ENCODE measurements at places on chromosomes 16 and 17.
A peak's percentile ranks its signal among the peaks of the same experiment; 100 is the strongest.

- DNase-seq, result no peak
These were observed 63.3 kb upstream of the HSBP1 start for GRCh38 chr16:83744441-83744981.

DNA sequence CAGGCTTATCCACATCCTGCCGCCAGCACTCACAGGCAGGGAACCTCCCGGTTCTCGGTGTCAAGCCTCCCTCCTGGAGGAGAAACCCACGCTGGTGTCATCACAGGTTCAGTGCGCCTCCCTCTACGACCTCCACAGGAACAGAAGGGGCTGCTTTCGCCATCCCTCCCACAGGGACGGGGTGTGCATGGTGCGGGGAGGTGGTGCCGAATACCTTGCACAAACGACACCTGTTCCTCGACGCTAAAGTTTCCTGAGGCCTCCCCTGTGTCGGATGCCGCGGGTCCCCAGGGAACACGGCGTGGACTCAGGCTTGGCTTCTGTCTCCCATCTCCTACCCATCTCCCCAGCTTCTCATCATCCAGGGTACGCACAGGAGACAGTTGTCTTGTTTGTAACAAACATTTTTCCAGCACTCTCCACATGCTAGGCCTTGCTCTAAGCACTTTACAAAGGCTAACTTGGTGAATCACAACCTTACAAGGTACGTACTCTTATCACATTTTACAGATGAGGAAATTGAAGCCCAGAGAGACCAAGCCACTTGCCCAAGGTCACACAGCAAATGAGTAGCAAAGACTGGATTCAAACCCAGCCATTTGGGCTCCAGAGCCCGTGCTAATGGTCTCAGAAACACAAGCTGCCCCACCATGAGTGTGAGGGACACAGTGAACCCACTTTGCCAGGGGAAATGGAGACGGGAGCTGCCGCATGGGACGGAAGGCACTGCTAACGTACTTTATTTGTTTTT, 271.6 kb downstream of the C16orf95 start:
- DNase-seq, result peak; percentile 41

DNA sequence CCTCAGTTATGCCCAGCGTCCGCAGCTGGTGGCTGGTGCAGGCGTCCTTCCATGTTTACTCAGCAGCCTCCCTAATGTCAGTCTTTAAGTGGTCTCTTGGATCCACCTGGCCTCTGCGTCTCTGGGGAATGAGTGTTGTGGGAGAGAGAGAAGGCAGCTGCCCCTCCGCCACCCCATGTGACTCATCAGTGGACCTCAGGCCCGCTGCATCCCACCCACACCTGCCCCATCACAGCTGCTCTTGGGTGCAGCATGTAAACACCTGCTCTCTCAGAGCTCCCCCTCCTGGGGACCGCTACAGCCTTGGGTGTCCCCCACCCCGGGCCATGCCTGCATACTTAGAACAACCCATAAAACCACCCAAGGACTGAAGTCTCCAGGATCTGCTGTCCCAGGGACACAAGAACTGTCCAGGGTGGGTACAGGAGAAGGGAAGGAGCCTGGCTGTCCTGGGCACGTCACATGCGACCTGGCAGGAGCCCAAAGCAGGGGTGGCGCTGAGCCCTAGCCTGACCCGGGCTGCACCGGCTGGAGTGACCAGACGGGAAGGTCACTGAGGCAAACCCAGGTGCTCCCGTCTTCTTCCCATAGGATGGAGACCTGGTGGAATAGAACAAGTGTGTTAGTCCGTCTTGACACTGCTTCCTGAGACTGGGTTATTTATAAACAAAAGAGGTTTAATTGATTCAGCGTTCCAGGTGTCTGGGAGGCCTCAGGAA, 4.2 kb downstream of the C16orf90 start:
- no peak for DNase-seq

DNA sequence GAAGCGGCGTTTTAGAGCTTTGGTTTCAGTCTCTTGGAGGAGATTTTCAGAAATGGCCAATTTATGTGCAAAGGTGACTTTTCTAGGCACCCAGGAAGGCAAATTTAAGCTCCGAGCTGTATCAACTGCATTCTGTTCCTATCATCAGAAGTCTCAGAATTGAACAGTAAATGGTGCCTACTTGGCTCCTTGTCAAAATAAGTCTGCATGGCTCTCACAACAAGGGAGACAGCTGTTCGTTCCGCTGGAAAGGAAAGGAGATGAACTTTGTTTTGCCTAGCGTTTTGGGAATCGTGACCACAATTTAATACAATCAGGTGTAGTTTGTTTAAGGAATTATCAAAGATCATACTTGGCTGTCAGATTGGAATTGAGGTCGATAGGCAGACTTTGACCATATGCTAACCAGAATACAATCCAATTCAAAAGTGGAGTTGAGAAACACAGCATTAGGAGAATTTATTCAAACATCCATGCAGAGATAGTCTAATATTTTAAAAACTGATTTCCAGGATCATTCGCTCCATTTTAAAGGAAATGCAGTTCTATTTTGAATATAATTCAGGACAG, 139.4 kb downstream of the CPPED1 start:
- no peak for DNase-seq

GRCh38 chr17:6108987-6109386, 38.8 kb downstream of the WSCD1 start:
- DNase-seq, result no peak
